Kidney (tissue), 22 donors: ENCODE measurements at places on chromosomes 16 and 17. TPM values are rescaled to one million over a fixed set of nuclear protein-coding genes. Genes with fewer than 3 reads are reported as not detected.

TMED6 gene
- 2.6 TPM for total RNA-seq

GRCh38 chr16:23081675-23082119 lies 67.6 kb downstream of the USP31 start:
- DNase-seq: no peak

CCL16 gene
- 0.79 TPM for total RNA-seq

DNA sequence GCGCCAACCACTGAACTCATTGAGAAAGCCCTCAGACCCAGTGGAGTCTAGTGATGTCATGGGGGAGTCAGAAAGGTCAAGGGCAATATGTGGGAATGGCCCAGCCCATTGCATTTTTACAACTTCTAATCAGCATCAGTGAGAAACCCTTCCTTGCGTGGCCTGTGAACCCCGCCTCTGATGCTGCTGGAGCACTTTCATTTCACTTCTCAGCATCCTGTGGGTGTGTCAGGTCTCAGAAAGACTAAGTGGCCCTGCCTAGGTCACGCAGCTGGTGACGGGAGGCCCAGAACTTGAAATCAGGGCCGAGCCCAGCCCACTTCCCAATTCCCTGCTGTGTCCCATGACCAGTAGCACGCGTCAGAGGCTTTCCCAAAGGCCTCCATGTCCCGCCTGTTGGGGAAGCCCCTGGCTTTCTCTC lies 6.1 kb downstream of the DNAI2 start:
- no peak for DNase-seq

DNA sequence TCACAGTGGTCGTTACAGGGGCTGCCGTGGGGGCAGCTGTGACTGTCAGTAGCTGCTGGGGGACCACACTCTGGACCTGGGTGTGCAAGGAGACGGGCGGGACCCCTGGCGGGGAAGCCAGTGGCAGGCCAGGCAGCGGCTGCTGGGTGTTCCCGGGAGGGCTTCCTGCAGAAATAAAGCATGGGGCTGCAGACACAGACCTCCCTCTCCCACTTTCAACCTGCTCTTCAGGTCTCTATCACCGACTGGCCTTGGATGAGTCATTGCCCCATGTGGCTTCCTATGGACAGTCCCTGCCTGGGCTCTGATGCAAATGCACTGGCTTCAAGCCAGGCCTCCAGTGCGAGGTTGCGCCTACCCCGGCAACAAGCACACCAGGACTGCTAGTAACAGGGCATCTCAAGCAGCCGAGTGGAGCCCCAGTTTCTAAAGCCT lies 17.2 kb downstream of the SREBF1 start:
- DNase-seq: no peak
